IPS DF 6.9 (cell line): ENCODE measurements at places on chromosomes 1 and 21.

DNA sequence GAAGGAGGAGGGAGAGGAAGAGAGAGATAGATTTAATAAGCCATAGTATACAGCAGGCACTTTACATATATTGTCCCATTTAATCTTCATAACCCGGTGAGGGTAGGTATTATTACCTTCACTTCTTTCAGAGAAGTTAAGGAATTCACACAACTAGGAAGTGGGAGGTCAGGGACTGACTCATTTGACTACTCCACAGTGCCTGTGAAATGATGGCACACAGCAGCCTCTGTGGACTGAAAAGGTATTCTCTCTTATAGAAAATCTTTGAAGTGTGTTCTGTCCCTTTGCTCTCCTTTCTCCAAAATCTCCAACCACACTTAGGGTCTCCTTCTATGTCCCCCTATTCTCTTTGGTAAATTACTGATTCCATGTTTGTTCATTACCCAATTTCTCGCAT, 23.9 kb downstream of the PALMD start:
- no peak for DNase-seq

GRCh38 chr1:222060210-222060916, 318.5 kb upstream of the DUSP10 start:
- DNase-seq: no peak

DNA sequence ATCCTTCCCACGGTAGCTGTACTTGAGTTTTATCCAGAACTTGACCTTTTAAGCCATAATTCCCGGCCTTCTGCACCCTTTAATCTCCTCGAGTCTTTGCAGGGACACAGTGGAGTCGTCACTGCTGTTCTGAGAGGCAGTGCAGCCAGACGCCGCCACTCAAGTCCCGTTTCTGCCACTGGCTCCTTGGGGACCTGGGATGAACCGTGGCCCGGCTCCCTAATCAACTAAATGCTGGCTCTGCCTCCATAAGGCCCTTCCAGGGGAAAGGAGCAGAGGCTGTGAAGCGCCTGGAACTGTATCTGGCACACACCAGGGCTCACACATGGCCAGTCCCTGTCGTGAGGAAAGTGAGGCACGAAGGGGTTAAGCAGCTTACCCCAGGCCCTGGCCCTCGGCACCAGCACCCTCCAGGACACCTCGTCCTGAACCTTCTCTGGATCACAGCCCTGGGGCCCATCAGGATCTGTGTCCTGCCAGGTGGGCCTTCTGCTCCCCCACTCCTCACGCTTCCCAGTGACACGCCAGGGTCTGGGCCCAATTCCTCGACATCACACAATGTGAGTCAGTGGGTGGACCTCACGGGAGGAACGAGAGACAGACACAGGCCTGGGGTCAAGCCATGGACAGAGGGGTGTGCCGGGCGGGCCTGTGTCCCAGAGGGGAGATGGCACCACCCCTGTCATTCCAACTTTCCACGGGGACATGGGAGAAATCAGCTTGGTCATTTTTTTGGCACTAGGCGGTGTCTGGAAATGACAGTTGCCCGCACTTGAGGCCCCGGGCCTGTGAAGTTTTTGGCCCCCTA, 23.5 kb upstream of the C1orf174 start:
- DNase-seq: no peak

DNA sequence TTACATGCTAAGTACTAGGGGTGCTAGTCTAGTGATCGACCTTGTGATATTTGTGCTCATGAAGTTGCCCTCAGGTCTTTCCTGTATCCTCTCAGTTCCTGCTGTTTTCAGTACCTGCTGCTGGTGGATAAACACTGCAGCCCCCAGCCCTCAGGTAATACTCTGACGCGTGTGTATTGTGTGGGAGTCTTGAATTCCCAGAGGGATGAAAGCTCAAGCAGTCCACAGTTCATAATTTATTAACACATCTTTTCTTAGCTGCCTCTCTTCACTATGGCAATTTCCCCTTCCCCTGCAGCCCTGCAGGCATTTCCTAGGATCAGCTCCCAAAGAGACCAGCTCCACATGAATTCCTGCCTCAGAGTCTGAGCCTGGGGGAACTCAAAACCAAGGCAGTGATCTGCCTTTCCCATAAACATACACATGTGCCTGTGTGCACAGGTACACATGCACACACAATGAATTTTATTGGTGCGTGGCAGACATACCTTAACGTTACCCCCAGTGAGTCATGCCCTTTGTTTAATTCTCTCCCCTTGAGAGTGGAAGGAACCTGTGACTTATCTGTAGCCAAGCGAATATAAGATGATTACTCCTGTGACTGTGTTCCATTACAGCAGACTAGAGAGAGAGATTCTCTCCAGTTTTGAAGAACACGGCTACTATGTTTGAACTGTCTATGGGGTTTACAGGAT, 14.1 kb upstream of the HMGCS2 start:
- DNase-seq: no peak

DNA sequence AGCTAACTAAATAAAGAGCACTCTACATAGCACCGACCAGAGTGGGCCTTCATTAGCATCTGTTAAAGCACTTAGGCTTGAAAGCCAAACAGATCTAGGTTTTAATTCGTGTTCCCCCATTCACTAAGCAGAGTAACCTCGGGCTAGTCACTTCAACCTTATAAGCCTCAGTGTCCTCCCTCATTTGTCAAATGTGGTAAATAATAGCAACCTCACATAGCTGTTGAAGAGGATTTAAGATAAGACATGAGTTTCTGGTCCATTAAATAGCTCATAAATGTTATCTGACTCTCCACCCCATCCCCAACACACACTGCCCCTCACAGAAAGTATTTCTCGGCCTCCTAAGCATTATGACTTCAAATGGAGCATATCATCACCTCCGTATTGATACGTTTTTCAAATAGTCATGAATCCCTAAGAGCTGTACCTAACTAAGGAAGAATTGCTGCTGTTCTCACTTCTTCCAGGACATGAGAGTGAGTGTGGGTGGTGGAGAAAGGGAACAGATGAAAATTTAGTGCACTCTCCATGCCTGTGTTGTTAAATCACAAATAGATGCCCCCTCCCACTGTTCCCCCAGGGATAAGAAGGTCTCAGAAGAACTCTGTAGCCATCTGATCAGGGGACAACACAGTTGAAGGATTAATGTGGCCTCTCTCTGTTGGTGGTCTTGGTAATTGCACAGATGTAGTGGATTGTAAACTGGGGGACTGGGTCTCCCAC, 47.6 kb downstream of the PLPP3 start:
- DNase-seq: no peak

DNA sequence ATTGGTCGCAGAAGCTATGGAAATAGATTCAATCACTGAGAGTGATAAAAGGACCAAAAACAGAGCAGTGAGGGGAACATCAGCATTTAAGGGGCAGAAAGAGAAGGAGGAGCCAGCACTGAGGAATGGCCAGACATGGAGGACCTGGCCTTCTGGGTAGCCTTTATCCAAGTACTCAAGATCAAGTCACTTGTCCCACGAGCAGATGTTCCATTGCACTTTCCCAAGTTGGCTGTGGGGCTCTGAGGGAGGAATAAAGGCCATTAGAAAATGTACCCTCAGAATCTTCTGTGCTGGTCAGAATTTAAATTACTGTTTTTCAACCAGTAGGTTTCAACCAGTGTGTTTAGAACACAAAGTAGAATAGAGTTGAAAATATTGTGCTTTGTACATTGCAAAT, 55.3 kb downstream of the GIPC2 start:
- DNase-seq: no peak

DNA sequence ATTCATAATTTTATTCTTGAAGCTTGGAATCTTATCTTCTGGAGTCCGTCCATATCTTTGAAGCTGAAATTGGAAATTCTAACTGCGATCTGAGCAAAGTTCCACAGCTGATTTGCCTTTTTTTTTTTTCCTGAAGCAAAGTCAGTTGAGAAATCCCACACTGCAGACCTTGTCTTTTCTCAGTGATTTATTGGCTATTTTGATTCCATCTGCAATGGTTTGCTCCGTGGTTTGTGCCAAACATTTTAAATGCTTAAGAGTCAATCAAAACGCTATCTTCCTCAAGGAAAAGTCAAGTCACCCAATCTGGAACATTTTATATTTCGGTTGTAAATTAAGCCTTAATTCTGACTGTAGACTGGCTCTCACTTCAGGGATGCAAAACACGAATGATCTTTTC, 88.2 kb upstream of the GRIK1 start:
- no peak for DNase-seq

GRCh38 chr1:79197421-79197820, 190.9 kb upstream of the ADGRL4 start:
- DNase-seq: no peak

DNA sequence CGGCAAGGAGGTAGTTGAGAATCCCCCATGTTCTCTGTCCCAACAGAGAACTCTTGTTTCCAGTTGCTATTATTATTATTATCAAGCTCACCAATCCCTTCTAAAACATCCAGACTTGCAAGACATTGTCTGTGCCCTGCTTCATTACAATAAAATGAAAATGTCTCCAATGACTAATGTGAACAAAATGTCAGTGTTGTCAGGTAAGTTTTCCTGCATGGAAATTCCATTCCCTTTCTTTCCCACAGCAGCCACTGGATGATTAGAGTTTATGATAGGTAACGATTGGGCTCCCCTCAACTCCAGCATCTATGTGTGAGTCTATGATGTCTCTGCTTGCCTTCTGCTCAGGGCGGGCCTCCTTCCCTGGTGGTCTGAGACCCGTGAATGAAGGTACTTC, 8.9 kb upstream of the DYRK1A start:
- no peak for DNase-seq

- no peak for DNase-seq
Measured at GRCh38 chr1:181111559-181111958, 23.1 kb downstream of the IER5 start.

GRCh38 chr1:61356995-61357394, 274.6 kb downstream of the NFIA start:
- no peak for DNase-seq

DNA sequence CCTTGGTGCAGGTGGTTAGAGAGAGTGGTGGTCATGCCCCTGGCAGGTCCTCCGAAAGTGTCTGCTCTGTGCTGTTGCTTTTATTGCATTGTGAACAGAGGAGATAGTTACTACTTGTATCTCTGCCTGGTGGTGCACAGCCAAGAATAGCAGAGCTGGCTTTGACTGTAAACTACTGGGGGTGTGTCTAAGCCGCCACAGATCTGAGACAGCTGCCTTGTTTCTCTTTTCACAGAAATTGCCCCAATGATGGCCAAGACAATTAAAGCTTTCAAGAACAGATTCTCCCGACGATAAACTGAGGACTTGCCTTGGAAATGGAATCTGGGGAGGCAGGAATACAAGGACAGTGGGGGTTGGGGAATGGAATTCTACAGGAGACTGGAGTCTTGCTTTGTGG, 16.0 kb downstream of the ELOA start:
- no peak for DNase-seq

- DNase-seq: no peak
Measured at GRCh38 chr1:245247356-245247755, 92.6 kb downstream of the KIF26B start.

GRCh38 chr1:32894019-32894600, 7.1 kb downstream of the TMEM54 start:
- no peak for DNase-seq

DNA sequence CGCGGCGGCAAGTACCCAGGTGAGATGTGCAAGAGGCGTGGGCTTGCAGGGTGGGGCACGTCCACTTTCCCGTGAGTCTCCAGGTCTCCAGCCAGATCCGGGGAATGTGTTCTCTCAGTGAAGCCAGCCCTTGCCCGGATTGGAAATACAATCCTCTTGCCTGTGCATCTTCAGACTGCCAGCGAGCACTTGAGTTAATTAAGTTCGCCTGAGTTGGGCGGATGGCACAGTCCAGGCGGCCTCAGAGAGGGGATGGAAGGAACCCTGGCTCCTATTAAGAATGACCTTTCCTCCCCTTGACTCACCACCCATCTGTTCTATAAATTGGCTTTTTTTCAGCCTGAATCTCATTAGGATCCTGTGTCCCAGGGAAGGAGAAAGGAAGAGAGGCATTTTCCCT, 33.3 kb upstream of the CNTN2 start:
- no peak for DNase-seq

GRCh38 chr21:24727803-24728440, 879.4 kb downstream of the MRPL39 start:
- DNase-seq: no peak

DNA sequence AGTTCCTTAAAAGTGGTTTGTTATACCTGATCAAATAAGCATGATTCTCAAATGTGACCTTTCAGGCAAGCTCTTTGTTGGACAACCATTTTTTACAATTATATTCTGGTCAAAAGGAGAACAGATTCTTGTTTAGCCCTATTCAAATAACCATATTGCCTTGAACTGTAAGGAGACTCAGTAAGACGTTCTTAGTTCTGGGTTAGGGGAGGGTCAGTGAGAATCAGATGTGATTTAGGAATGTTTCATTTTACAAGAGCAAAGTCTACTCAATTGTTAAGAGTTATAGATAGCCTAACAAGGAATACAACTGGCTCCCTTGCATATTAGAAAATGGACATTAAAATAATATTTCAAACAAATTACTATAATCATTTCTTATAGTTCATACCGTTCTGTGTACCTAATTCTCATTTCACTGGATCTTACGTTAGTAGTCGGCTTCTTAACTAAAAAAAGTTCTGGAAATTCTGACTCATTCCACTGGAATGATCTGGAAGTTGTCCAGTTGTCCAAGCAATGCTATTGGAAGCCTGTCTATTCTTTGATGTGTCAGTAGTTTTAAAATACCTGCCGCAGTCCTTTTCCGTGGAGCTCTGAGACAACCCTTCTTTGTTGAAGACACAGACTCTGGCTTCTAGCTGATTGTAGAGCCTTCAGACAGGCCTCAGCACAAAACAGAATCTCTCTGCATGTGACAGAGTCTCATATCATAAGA, 88.8 kb downstream of the MAST2 start:
- no peak for DNase-seq

GRCh38 chr1:200422211-200422610, 12.4 kb upstream of the ZNF281 start:
- no peak for DNase-seq

DNA sequence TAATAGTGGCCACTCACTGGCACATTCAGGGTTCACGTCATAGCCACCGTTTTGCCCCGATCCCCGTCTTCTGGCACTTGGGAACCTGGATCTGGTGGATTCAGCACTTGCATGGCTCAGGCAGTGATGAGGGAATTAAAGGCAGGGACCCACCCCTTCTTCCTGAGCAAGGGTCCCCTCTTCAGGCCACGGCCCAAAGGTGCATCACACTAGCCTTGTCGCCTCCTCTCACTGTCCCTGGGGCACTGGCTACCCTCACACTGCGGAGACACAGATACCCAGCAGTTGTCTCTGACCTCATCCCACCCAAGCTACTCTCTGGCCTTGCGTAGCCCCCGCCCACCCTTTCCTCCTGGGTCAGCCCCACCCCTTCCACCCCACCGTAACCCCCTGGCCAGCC, 19.9 kb upstream of the LDLRAP1 start:
- DNase-seq: no peak

- DNase-seq: no peak
Measured at GRCh38 chr1:190303501-190303900, 174.2 kb downstream of the BRINP3 start.
